Panc1 (cell line): ENCODE measurements at places on chromosomes 11 and 22. TPM values are rescaled to one million over a fixed set of nuclear protein-coding genes. Genes with fewer than 3 reads are reported as not detected.

- no peak for DNase-seq
Measured at GRCh38 chr11:109845437-109845836, 247.8 kb upstream of the ZC3H12C start.

- no peak for DNase-seq
Measured at GRCh38 chr22:35113341-35113740, 47.4 kb downstream of the ISX start.

DNA sequence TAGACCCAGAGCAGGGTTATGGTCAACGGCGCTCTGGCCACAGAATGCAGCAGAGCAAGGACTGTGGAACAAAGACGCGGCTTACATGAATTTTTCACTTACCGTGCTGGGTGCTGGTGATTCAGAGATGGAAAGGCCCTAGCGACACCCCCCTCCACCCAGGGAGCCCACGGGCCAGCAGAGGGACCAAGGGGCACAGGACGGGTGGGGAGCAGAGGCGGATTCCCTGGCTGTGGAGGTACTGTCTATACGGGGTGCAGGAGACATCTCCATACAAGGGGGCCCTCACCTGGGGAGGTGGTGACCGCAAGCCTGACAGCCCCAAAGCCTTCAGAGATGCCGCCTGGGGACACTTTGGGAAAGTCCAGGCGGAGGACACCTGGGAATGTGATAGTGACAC, 1.1 kb upstream of the SEPTIN5 start:
- no peak for DNase-seq

DNA sequence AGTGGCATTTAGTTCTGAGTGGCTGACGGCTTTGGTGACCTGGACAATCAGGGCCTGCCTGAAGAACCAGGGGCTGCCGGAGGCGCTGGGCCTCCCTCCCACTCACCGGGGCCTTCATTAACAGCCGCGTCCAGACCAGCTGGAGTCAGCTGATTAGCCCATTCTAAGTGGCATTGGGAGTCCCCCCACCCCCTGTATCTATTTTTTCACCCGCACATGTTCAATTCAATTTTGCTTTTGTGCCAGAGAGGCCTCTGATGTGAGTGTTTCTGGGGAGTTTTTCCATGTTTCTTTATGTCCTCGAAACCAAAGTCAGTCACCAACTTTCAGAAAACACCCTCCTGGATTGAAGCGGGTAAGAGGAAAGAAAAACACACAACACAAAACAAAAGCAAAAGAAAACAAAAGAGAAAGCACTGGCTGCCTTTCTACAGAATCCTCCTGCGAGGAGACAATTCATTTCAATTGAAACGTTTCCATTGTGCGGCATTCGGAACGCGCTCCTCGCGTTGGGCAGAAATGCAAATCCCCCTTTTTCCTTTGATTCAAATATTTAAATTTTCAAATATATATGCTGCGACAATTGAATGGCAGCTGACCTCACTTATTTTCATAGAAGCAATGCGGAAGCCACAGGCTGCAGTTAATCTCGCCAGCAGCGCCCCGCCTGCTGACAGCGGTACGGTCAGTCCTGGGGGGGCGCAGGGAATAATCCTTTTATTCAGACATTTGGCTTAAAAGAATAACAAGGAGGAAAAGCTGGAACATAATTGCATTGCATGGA, 17.7 kb downstream of the CDKN1C start:
- no peak for DNase-seq

DNA sequence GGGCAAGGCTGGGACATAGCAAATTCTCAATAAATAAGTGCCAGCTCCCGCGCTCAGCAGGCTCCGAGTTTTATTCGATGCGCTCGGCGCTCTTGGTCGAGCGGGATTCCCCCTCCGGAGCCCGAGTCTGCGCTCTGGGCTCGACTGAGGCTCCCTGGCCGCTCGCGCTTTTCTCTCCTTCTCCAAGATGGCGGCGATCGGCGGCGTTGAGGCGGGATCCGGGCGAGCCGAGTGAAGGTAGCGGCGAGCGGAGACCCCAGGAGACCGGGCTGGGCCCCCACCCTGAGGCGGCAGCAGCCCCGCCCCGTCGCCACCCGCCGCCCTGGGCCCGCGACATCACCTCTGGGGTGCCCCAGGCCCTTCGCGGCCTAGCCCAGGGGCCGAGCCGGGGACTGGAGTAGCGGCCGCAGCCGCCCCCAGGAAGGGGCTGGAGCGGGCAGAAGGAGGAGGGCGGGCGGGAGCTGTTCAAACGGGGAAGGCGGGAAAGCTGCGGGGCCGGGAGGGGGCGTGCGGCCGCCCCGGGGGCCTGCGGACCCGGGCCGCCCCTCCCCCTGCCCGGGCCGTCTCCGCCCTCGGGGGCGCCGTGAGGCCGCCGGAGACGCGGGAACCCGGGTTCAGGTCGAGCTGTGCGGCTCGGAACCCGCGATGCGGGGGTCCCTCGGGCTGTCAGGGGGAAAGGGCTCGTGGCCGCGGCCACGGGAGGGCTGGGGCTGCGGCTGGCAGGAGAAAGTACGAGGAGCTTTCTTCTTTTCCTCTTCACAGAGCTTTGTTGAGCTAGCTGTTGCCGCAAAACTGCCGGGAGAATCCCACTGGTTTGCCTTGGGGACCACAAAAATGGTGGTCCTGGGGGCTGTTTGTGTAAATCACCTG, at the start of gene HMGXB4:
HMGXB4 (plus strand) TSS at position 173 of the 870 bp plus-strand sequence. CDS start 4,898 bp downstream, outside the sequence.
- DNase-seq: no peak

DNA sequence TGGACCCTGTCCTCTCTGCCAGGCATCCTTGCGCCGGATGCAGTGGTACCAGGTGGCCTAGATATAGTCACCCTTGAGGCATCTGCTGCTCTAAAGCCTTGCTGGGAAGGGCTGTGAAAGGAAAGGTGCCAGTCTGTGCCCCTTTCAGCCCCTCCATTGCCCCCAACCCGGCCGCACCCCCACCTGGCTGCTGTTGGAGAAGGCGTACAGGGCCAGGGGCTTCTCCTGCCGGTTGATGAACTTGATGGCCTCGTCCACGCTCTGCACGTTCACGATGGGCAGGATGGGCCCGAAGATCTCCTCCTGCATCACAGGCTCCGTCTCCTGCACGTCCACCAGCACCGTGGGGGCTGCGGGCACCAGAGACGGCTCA, 10.2 kb downstream of the ALDH3B2 start:
- no peak for DNase-seq

DNA sequence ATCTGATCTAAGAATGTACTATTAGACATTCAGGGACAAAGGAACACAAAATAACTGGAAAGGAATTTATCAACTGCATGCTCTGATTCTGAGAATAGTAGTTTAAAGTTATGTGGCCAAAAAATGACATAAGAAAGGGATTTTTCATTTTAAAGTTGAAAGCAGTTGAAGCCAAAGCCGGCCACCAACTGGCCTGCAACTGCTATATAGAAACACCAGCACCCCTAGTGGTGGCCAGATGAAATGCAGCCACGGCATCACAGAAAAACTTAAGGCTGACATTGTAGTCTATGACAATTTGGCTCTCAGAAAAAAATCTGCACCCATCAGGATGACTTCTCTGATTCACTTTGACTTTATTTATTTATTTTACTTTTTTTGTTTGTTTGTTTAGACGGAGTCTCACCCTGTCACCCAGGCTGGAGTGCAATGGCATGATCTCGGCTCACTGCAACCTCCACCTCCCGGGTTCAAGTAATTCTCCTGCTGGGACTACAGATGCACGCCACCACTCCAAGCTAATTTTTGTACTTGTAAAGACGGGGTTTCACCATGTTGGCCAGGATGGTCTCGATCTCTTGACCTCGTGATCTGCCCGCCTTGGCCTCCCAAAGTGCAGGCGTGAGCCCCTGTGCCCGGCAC, 59.2 kb downstream of the SLC35F2 start:
- DNase-seq: peak; percentile 68

GRCh38 chr11:64857485-64857884, 13.0 kb upstream of the CDC42BPG start:
- no peak for DNase-seq

SYT9 gene
- 3.7 TPM for total RNA-seq

DNA sequence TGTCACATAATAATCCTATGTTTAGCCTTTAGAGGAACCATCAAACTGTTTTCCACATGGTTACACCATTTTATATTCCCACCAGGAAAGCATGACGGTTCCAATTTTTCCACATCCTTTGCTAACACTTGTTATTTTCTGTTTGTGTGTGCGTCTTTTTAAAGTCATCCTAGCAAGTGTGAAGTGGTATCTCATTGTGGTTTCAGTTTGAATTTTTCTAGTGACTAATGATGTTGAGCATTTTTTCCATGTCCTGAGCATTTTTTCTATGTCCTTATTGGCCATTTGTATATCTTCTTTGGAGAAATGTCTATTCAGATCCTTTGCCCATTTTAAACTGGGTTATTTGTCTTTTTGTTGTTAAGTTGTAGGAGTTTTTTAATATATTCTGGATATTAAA, 53.7 kb upstream of the DEPDC7 start:
- no peak for DNase-seq

DNA sequence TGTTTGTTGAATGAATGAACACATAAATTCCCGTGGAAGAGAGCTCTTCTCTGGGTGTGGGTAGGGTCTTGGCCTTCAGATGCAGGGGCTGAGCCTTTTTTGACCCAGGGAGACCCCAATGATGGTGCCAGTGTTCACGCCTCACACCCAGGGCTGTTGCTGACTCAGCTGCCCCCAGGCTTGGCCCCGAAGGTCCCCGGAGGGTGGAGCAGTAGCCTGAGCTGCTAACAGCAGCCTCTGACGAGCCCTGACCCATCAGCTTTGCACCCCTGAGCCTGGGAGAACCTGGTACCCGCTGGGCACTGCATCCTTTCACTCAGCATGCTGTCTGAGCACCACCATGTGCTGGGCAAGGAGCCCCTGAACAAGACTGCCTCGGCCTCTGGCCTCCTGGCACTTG, 23.9 kb downstream of the NFAM1 start:
- DNase-seq: no peak

NAALAD2 gene
- total RNA-seq: not detected

- DNase-seq: no peak
Measured at GRCh38 chr11:70606248-70606950, 208.1 kb downstream of the CTTN start.

MAPK12 gene
- total RNA-seq: 74.6 TPM

DNA sequence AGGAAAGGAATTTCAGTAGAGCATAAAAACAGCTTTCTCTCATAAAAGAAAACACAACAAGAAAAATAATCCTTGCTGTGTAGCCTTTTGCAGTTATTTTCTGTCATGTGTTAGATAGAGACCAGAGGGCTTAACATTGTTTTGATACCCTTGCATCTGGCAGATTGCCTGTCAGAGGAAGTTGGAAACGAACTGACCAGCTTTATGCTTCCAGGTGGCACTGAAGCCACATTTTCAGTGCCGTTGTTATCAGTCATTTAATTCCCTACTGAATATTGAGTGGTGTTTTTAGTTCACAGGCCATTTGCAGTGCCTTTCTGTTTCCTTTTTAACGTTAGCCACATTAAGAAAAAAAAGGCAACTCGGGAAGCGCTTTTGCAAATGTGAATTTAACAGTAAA, 21.5 kb upstream of the RAG2 start:
- no peak for DNase-seq

- no peak for DNase-seq
Measured at GRCh38 chr11:88284336-88285050, 53.0 kb downstream of the CTSC start.

ALDH3B2 gene
- total RNA-seq: not detected

LMO1 gene
- not detected for total RNA-seq

DNA sequence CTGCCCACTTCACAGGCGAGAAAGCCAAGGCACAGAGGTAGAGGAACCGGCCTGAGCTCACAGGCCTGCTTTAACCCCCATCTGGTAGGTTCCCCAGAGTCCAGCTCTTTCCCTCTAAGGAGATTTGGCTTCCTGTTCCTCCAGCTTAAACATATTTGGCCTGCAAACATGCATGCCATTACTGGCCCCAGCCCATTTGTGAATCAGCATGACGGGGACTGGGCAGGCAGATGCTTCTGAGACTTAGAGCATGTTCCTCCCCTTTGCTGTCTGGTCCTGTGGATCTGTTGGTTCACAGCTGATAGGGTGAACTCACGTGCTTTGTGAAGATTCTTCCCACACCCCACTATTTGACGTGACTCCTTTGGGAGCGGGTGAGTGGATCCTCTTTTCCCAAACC, 12.6 kb downstream of the CHST1 start:
- no peak for DNase-seq

GRCh38 chr11:106913141-106913540, 105.1 kb downstream of the GUCY1A2 start:
- DNase-seq: no peak

DNA sequence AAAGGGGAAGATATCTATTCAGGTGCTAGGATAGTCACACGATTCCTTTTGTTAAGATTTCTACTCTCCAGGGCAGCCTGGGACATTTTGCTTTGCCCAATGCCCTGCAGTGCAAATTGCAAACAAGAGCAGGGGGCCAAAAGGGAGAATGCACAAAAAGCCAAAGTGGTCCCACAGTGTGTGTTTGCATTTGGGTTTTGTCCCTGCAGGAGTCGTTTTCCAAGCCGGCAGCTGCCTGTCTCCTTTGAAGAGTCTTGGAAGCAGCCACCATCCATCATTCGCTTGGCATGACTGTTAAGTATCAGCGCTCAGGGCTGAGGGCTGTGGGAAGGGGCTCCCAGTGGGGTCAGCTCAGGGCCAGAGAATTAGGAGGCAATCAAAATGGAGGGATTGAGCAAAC, 184.7 kb downstream of the MIAT start:
- DNase-seq: no peak

CACNA1I gene
- total RNA-seq: 0.23 TPM

DNA sequence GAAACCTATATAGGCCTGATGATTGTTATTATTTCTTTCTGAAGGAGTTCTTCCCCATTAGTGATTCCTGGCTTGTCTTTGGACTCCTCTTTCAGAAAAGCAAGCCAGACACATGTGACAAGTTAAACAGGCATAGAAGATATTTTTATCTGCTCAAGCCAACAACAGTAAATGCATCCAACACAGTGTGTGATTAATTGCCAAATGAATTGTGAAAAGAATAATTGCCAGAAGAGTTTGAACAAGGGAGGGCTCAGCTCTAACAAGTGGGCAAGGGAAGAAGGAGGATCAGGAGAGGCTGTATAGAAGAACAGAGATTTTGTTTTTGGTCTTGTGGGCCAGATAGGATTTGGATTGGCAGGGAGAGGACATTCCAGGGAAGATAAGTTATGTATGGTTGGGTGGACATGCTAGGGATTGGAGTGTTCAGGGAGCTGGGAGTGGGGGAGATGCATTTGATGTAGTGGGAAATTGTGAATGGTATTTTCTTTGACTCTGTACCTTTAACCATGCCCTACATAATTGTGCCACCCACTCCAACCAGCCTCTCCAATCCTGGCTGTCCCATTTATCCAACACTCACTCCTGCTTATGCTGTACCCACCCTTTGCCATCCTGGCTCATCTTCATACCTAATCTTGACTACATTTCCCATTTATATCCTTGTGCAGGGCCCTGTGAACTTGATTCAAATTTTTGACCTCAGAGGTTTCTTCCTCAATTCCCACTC, 172.8 kb downstream of the RRAS2 start:
- DNase-seq: no peak

DNA sequence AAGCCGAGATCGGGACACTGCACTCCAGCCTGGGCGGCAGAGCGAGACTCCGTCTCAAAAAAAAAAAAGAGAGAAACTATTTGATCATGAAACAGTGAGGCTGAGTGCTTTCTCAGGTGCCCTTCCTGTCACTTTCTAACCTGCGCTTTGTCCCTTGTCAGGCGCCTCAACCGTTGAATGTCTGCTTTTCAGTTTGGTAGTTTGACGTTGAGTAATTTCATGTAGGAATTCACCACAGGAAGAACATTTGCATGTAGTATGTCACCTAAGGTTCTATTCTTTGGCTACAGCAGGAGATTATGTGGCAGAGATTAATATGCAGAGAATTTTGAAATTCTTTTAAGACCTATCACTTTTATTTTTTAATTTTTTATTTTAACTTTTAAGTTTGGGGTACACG, 57.2 kb downstream of the PPFIA1 start:
- DNase-seq: no peak

APOA1 gene
- total RNA-seq: 1.7 TPM

TEX12 gene
- 0.23 TPM for total RNA-seq

GRCh38 chr11:42257534-42257933, 798.1 kb upstream of the LRRC4C start:
- DNase-seq: no peak

RAG1 gene
- total RNA-seq: 0.44 TPM
